ENCODE measurements at places on chromosomes 7 and 10.

DNA sequence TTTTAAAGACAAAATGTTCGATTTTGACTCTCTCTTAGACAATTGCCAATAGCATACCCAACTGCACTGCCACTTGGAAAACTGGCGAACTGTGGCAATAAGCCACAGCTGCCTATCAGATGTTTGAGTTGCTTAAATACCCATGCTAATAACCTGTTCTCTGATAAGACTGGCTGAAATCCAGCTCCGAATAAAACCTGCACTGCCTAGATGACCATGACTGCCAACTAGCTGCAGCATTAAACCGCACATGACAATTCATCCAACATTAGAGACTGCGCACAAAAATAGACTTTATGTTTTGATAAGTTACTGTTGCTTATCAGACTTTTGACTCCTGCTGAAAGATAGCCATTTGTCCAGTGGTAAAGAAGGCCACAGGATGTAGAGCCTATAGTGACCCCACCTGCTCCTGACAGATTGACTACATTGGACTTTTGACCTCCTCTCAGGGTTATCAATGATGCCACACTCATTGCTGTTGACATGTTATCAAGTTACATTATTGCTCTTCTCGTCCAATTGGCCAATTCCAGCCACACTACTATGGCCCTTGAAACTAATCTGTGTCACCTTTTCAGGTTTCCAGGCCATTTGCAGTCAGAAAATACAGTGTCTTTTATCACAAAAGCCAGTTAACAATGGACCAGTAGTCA lies 299.0 kb downstream of the HGF start:
- no peak for DNase-seq

- peak; percentile 24 for DNase-seq
These were observed 178.3 kb downstream of the CDCA7L start for GRCh38 chr7:21767300-21767900.

DNA sequence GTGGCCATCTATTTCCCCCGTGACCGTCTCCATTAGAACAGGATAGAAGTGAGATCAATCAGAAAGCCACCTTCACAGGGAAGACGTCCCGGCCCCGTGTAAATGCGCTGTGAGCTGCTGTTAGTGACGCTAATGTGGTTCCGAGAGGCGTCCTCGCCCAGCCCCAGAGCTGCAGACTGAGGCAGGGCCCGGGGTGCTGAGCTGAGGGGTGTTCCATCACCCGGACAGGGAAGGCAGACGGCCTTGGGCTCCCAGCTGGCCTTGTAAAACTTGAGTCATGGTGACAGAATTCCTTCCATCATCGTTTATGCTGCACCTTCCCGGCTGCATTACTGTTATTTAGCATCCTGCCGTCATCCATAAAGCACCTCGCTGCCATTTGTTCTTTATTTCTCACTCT lies 195.3 kb upstream of the CTBP2 start:
- no peak for DNase-seq

- no peak for DNase-seq
These were observed 182.4 kb downstream of the RAPGEF5 start for GRCh38 chr7:22174574-22174953.

DNA sequence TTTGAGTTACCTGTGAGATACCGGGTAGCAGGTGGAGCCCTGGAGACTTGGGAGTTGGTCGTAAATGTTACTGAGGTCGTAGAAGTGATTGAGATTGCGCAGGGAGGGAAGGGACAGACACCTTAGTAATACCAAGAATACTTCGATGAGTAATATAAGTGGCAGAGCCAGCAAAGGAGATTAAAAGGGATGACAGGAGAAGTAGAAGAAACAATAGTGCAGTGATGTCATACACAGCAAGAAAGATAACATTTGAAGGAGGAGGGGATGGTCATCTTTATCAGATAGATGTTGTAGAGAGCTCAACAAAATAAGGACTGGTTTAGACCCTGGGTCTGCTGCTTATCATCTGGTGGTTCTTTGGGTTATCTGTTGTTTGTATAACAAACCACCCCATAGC lies 5.0 kb downstream of the BCCIP start:
- no peak for DNase-seq

- DNase-seq: no peak
These were observed 3.9 kb upstream of the MYL7 start for GRCh38 chr7:44144968-44145478.

- no peak for DNase-seq
These were observed 57.6 kb upstream of the TARP start for GRCh38 chr7:38330861-38331621.

DNA sequence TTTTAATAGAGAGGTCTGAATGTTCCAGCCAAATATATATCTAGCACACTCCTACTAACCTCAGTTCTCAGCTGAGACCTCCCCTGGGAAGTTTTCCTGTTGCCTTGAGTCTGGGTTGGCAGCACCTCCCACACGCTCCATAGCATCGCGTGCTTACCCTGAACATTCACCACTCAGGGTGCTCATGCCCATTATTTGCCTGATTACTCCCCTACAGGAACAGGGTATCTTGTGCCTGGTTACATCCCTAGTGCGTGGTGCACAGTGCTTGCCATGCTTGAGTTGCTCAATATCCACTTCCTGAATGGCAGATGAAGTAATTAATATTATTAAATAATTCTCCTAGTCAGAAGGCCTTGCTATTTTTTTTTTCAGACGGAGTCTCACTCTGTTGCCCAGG lies 269.9 kb upstream of the IMMP2L start:
- no peak for DNase-seq

DNA sequence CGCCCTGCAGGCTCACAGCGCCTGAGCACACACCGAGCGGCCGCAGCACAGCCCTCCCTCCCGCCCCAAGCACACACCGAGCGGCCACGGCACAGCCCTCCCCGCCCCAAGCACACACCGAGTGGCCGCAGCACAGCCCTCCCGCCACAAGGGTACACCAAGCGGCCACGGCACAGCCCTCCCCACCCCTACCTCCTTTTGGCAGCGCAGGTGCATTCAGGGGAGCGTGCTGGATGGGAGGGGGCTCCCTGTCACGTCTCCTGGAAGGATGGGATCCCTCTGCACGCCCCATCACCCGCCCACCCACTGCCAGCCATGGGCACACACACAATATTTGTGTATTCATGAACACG lies 482.6 kb downstream of the DNAJB6 start:
- DNase-seq: no peak

- no peak for DNase-seq
These were observed 127.8 kb downstream of the TMEM26 start for GRCh38 chr10:61325223-61325960.

DNA sequence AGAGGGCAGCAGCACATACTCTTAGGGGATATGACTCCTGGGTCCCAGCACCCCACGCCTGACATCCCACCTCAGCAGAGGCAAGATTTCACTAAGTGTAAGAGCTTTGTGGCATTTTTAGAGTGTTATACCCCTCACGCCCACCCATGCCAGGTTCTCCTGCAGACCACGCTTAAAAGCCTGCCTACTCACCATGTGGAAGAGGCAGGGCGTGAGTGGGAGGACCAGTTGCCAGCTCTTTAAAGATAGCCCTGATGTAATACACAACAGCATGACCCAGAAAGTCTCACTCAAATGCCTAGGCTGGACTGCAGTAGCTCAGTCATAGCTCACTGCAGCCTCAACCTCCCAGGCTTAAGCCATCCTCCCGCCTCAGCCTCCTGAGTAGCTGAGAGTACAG lies 44.4 kb upstream of the CELF2 start:
- no peak for DNase-seq

DNA sequence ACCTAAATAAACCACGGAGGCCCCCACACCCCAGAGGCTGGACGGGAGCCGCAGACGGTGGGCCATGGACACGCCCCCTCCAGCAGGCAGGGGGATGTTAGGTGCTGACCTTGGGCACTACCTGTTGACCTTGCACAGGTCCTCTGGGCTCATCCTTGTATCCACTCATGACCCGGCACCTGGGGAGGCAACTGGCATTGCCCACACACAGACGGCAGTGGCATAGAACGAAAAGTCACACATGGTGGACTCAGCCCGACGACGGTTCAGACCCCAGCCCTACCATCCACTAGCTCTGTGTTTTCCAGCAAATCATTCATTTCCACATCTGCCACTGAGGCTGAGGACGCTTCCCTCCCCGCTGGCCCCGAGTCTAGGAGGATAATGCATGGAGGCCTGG lies 247.7 kb upstream of the PPP2R2D start:
- no peak for DNase-seq

DNA sequence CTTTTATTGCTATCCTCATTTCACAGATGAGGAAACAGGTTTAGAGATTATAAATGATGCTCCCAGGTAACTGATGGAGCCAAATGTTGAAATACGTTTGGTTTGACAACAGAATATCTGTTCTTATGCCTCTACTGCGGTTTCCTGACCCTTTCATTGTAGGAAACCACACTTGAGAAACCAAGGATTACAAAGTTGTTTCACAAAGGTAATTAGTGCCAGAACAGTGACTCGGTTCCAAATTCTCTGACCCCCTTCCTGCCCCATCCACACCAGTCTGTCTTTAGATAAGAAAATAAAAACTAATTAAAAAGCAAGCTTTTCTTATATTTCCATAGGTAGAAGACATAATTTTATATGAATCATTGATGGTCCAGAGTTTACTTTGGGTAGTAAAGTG lies 393.7 kb upstream of the MBL2 start:
- DNase-seq: no peak

DNA sequence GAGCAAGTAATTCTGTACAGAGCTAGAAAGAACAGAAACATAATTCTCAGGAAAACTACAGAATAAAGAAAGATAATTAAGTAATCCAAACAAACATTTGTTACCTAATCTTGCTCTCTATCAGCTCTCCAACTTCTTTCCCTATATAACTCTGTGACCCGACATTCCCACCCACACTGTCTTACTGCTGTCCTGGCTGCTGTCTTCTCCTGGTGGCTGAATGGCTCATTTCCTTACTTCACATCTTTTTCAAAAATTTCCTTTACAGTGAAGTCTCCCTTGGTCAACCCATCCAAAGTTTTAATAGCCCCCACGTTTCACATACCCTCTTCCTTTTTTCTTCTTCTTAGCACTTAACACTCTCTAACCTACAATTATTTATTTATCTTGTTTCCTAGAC lies 64.0 kb downstream of the HYCC1 start:
- DNase-seq: no peak

- DNase-seq: no peak
These were observed 58.0 kb downstream of the ANKIB1 start for GRCh38 chr7:92303761-92304160.

- no peak for DNase-seq
These were observed 155.8 kb downstream of the CHN2 start for GRCh38 chr7:29350351-29350750.

GRCh38 chr7:42186151-42186550 lies 50.9 kb downstream of the GLI3 start:
- DNase-seq: no peak

- no peak for DNase-seq
These were observed 20.0 kb downstream of the C1GALT1 start for GRCh38 chr7:7202375-7202720.

GRCh38 chr7:68009716-68010115 lies 1013.1 kb downstream of the TYW1 start:
- DNase-seq: no peak

DNA sequence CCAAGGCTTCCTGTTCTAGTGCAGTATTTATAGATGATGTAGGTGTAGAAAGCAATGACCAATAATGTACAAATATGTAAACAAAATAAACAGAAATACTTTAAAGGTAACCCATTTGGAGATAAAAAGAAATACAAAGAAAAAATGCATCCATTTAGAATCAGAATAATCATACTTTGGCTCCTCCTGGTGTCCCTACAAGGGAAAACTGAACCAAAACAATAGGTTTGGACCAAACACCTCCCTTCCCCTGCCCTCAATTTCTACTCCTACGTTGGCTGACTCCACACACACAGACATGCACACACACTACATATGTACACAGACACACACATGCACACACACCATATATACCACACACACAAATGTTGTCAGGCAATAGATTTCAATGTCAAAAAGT lies 36.0 kb downstream of the C10orf143 start:
- no peak for DNase-seq

- peak; percentile 32 for DNase-seq
These were observed 876 bp downstream of the GNAI1 start for GRCh38 chr7:80135309-80136104.

DNA sequence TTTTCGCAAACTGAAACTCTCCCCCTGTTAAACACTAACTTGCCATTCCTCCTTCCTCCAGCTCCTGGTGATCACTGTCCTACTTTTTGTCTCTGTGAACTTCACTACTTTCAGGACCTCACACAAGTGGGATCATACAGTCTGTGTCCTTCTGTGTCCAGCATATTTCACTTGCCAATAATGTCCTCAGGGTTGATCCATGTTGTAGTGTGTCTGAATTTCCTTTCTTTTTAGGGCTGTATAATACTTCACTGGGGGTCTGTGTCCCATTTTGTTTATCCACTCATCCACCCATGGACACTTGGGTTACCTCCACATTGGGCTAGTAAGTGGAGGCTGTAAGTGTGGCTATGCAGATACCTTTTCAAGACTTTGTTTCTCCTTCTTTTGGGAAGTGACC lies 42.7 kb upstream of the GJD4 start:
- DNase-seq: no peak

- DNase-seq: no peak
These were observed 87.2 kb downstream of the TCF7L2 start for GRCh38 chr10:113037218-113037617.

DNA sequence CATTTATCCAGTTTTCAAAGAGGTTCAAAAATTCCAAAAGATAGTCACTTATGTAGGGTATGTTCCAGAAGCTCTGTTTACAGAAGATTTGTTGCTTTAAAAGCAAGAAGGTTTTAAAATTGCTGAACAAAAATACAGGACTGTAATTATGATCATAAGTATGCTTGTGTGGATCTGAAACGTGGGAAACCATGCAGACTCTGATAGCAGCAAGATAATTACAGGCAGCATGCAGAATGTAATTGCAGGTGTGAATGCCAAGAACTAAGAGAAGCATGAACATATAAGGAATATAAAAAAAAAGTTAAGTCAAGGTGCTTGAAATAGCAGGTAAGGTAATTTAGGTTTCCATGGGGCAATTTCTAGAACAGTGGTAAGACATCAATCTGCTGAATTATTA lies 405.7 kb downstream of the ARL4A start:
- no peak for DNase-seq

DNA sequence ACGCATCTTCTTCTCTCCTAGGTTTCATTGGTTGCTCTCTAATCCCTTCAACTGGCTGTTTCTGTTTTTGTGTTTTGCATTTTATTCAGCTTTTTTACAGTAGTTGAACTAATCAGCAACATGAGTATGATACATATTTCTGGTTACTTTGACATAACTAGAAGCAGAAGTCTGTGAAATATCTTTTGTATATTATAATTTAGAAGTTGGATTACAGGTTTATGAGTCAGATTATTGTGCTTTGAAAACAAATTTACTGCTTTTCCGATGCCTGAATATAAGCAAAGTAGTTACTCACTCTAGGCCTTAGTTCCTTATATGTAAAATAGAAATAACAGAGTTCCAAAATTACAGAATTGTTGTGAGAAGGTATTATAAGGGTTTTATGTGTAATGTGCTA lies 96.2 kb upstream of the MEOX2 start:
- no peak for DNase-seq

DNA sequence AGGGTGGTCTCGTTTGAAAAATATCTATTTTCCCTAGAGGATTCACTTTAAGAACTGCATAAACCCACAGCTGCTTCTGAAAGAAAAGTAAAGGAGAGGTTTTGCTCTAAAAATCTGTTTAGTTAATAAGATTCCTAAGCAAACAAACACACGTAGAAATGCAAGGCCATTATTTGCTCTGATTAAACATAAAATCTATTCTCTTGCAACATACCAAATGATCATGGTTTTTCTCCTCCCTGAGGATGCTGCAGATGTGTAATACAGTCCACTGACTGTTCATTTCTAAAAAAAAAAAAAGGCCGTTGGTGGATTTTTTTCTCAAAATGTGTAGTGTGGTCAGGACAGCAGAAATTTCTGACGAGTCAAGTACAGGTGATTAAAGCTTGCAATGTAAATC lies 98.6 kb downstream of the BUB3 start:
- no peak for DNase-seq
